ENCODE measurements at places on chromosomes 6 and 20.

DNA sequence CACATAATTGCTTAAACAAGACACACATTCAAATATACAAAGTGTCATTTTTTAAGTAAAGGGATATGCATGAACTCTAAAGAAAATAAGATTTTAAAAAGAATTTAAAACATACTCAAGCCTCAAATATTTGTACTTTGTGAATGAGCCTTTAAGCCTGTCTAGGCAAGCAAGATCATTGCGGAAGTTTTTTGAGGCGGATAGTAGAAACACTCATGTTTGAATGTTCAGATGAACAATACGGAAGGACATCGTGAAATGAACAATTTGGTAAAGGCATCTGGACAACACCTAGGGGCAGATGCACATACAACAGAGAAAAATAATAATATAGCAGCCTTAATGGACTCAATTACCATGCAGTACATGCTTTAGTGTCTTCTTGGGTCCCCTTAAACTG, 928.9 kb downstream of the TFAP2A start:
- DNase-seq: no peak

- DNase-seq: no peak
These were observed 46.8 kb downstream of the THEMIS start for GRCh38 chr6:127854009-127854408.

DNA sequence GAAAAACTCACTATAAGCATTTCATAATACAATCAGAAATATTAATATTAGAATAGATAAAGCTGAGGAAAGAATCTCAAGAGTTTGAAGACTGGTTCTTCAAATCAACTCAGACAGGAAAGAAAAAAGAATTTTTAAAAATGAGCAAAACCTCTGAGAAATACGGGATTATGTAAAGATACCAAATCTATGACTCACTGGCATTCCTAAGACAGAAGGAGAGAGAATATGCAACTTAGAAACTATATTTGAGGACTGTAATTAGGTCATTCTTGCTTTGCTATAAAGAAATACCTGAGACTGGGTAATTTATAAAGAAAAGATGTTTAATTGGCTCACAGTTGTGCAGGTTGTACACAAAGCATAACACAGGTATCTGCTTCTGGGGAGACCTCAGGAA, 665.1 kb downstream of the RNF144B start:
- no peak for DNase-seq

DNA sequence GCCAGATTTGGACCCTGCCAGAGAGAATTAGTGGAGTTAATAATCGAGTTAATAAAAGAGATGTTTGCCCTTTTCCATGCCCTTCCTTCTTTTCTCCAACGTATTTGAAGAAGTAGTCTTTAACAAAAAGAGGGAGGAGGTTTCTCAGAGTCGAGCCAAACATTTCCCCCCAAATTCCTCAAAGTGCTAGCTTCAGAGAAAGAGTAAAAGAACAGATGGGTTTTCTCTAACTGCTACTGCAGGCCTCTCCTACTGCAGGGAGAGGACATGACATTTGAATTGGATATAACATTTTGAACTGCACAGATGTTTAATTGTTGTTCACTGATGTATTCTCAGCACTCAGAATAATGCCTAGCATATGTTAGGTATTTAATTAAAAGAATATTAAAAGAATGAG, 25.5 kb downstream of the RWDD2A start:
- no peak for DNase-seq

DNA sequence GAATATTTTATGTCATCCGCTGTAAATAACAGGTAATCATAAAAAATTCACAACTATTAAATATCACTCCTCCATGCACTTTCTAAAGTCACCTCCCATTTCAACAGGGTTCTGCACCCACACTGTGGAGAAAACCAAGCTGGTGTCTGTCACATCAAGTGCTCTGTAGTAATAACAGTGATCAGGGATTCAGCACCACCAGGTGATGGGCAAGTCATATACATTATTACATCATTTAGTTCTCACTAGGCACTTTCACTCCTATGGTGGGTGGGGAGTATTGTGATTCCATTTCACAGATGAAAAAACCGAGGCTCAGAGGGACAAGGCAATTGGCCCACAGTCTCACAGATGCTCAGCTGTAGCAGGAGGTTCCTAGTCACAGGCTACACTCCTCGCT, 8.7 kb downstream of the BFSP1 start:
- DNase-seq: no peak

DNA sequence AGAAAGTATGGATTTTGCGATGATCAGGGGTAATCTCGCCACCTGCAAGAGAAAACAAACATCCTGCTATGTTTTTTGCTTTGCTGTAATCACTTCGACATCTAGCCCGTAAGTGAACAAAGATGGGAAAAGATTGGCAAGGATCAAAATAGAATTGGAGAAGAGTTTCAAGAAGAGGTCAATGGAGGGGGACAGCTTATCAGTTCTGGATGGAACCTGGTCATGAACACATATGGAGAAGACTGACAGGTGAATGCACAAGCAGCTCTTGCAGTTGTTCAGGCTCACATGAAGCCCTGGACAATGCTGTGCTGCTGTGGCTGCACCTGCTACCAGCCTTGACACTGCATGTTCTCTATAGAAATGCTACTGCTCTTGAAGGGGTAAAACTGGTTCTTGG, 222.1 kb downstream of the BCAS1 start:
- DNase-seq: no peak

DNA sequence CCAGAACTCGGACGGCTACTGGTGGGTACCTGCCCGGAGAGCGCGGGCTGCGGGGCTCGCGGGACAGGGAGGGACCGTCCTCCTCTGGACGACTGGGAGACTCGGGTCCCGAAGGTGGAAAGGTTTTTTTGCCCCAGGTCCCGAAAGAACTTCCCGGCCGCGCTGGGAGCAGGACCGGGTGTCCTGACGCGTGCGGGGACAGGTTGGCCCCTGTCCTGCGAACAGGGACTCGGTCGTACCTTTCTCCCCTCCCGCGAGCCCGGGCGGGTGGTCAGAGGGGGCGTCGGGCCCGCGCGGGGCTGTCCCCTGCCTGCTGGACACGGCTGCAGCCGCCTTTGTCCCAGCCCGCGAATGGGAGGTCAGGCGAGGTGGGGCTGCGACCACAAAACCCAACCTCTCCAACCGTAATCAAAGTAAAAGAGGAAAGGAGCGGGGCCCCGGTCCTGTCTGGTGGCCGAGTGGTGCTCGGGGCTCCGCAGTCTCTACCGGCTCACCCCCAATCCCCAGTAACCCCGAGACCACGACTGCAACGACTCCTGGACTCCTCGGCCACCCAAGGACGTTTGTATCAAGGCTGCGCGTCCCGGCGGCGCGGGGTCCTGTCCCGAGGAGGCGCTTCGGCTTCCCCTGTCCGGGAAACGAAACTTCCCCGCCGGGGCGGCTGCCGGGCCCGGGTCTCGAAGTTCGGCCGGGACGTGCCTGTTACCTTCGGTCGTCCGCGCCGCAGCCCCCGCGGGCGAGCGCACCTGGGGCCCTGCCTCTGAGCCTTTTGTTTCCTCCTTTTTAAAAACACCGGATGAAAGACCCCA, 798 bp downstream of the DSP start:
- DNase-seq: no peak

- no peak for DNase-seq
These were observed 215.8 kb upstream of the CDYL start for GRCh38 chr6:4560221-4561077.

Measured in SHP77 treated with DMSO at 0.1 percent for 48 hours (cell line).